Kasumi-1 (cell line): ENCODE measurements at places on chromosomes 1 and 21.

DNA sequence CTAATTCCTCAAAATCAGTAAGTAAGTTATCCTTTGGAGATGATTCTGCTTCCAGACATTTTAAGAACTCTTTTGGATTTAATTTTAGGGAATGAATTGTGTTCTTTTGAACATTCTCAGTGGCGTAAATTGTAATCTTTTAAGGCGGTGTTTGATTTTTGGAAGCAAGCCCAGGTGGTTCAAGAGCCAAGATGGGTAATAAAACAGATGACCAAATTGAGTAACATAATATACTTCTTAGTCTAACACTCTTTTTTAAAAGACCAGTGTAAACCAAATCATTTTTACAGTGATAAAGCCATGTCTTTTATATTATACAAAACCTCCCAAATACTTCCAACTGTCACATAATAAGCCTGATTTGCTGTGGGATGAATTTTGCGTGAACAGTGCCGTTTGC lies 133.8 kb downstream of the LRRC40 start:
- no peak for DNase-seq

GRCh38 chr1:157091186-157091585 lies 8.4 kb downstream of the ETV3L start:
- DNase-seq, result no peak

DNA sequence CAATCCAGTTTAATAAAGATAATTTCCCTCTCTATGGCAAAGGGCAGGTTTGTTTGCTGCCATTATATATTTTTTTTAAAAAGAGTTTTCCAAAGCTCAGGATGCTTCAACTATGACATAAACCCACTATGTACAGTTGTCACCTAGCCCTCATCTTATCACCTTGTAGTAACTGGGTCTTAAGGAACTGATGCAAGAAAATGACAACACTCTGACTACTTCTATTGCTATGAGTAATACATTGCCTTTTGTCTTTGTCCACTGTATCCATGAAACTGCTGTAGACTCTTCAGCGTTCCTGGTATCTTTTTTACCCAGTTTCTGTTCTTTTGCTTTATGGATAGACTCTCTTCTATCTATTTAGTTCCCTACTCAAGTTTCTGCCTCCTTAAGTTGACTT lies 586.5 kb downstream of the NEGR1 start:
- DNase-seq, result no peak

DNA sequence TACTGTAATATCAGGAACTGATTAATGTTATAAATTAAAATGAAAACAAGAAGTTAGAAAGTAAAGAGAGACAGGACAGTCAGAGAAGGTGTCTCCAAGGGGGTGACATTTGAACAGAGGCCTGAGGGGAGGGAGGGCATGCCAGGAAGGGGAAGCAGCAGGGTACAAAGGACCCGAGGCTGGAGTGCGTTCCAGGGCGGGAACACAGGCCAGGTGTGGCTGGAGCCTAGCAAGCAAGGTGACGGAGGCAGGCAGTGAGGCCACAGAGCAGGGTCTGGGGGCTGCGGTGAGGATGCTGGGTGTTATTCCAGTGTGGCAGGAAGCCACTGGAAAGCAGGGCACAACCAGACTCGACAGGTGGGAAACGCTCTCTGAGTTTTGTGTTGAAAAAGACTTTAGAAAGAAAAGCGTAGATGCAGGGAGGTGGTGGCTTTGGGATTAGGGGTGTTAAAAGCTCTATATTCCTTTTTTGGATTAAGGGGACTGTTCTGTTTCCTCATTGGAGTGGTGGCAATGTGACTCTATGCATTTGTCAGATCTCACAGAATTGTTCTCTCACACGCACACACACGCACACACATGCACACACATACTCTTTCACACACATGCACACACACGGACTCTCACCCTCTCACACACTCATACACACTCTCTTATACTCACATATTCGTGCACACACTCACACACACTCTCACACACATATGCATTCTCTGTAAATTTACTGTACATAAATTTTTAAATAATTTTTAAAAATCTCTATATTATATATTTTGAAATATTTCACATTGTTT lies 124.5 kb downstream of the GLIS1 start:
- no peak for DNase-seq

DNA sequence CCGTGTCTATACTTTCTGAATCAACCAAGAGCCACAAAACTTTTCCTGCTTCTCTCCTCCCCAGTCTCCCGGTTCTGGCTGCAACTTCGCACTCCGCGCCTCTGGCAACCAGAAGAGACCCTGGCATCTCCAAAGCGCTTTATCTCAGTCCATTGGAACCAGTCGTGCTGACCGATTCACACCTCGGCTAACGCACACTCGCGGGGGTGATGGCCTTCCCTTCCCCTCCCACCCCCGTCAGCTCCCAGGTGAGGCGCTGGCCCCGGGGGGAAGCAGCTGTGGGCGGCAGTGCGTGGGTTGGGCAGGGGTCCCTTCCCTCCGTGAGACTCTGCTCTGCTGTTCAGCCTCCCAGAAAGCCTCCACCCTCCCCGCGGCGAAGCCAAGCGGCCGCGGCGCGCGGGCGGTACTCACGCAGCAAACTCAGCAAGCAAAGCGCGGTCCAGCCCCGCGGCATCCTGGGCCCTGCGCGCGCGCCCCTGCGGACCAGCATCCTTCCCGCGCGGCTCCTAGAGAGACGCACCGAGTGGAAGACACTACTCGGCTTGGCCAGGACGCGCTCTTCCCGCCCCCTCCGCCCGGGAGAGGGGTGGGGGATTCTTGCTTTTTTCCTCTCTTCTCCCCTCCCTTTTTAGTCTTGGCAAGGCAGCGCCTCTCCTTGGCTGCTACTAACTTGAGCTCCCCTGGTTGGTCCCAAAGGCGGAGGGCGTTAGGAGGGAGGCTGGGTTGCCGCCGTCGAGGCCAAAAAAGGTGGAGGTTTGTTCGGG lies at the start of gene CD34:
Gene CD34, minus strand, starts transcription at position 535 of the 764 bp plus-strand sequence. Its CDS starts 45 bp downstream, at position 490.
- DNase-seq, result peak; percentile 44

DNA sequence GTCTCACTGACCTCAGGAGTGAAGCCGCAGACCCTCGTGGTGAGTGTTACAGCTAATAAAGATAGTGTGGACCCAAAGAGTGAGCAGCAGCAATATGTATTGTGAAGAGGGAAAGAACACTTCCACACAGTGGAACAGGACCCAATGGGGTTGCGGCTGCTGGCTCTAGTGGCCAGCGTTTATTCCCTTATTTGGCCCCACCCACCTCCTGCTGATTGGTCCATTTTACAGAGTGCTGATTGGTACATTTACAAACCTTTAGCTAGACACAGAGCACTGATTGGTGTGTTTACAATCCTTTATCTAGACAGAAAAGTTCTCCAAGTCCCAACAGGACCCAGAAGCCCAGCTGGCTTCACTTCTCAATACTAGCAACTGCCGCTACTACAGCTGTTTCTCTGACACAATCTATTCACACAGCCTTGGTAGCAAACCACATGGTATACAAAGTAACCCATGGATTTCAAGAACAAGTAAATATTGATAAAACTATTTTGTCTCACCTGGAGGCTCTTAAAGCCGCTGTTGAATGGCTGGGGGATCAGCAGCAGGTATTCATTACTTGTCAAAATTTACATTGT lies 25.3 kb upstream of the ITLN1 start:
- DNase-seq, result no peak

GRCh38 chr21:33245289-33245918 lies 15.7 kb downstream of the IFNAR2 start:
- DNase-seq, result no peak

- no peak for DNase-seq
Observed at GRCh38 chr1:11529763-11530730, 51.1 kb downstream of the DISP3 start.

DNA sequence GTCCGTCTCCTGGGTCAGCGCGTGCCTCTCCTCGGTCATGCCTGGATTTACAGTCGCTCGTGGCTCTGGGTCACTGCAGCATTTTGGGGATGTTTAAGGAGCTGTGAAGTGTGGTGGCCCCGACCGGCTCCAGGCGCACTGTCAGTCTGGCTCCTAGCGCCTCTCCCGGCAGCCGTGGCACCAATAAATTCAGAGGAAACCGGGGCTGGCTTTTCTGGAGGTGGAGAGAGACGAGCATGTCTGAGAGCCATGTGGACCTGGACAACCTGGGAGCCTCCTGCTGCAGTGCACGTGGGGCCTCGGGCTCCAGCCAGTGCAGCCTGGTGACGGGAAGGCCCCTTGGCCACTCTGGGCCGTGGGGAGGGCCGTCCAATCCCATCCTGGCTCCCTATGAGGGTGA lies 17.1 kb downstream of the PLCH2 start:
- DNase-seq, result no peak
